ENCODE measurements at places on chromosomes 12 and 14. TPM values are rescaled to one million over a fixed set of nuclear protein-coding genes. Genes with fewer than 3 reads are reported as not detected.

GRCh38 chr12:80490329-80490728, 46.3 kb downstream of the PTPRQ start:
- no peak for DNase-seq

GRCh38 chr12:126932156-126932555, 1334.8 kb upstream of the TMEM132C start:
- no peak for DNase-seq

GRCh38 chr12:118166946-118167345, 31.0 kb downstream of the PEBP1 start:
- DNase-seq = no peak

- no peak for DNase-seq
Measured at GRCh38 chr12:127685931-127686330, 581.0 kb upstream of the TMEM132C start.

DNA sequence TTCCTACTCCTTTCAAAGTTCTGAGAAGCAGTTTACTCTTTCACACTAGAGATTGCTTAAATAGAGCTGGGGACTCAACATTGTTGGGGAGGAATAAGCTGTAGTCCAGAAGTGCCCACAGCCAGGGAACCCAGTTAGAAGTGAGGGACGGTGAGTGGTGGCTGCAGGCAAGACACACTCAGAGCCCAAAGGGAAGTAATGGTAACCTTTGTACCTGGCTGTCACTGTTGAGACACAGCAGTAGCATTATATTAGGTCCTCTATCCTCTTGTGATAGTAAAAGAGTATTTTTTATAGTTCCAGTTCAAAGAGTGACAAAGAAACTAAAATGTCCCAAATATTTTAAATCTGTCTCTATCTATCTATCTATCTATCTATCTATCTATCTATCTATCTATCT, 263.3 kb downstream of the TTC6 start:
- no peak for DNase-seq

DNA sequence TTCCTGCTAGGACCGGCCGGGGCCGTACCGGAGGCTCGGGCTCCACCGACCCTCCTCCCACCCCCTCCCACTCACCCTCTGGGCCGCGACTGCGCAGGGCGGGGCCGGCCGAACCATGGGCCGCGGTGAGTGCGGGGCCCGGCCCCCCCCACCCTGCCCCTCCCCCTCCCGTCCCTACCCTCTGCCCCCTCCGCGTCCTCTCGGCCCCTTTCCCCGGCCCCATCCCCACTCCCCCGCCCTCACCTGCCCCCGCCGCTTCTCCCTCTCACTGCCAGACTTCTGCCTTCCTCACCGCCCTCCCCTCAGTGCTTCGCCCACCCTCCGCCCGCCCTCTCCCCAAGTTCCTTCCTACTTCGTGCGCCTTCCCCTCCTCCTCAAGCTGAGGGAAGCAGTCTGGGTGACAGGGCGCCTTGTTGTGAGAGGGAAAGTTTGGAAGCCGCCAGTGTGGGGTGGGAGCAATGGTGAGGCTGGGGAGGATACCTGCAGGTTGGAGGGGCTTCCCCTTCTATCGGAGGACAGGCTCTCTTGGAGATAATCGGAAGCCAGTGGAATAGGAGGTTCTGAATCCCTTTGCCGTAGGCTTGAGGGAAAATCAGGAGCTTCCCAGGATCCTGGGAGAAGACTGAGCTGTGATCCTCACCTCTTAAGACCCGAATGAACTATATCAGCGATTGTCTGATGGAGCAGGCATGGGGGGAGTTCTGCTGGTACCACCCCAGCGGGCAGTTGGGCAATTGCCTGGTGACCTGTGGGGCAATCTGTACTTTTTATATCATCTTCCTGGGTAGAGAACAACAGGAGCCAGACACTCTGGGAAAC, 472 bp downstream of the MBD6 start:
- no peak for DNase-seq

- no peak for DNase-seq
Measured at GRCh38 chr14:104081261-104081835, 4.2 kb upstream of the ASPG start.

GRCh38 chr12:9940375-9940774, 8.2 kb upstream of the CLEC2A start:
- no peak for DNase-seq

- DNase-seq = no peak
Measured at GRCh38 chr12:18146363-18146762, 56.4 kb upstream of the RERGL start.

DNA sequence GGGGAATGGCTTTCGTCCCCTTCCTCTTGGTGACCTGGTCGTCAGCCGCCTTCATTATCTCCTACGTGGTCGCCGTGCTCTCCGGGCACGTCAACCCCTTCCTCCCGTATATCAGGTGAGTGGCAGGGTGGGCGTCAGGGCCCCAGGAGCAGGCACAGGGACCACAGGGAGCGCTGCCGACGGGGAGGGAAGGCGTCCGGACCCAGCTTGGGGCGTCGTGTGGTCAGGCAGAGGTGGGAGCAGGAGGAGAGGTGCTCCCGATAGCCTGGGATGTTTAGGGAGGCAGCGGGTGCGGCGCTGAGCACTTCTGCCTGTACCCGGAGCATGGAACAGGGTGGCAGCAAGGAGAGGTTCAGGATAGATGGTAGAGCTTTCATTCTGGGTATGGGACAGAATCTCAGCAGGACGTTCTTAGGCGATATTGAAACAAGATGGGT, 444 bp downstream of the DRAM1 start:
- no peak for DNase-seq

GRCh38 chr12:100229876-100230275, 29.3 kb downstream of the ACTR6 start:
- DNase-seq = no peak

- no peak for DNase-seq
Measured at GRCh38 chr12:70876952-70877351, 43.6 kb downstream of the PTPRR start.

- no peak for DNase-seq
Measured at GRCh38 chr14:47200740-47201139, 474.7 kb downstream of the MDGA2 start.

- no peak for DNase-seq
Measured at GRCh38 chr14:28936601-28937000, 170.0 kb downstream of the FOXG1 start.

GRCh38 chr14:77707355-77707723, 484 bp downstream of the ALKBH1 start:
- no peak for DNase-seq

DNA sequence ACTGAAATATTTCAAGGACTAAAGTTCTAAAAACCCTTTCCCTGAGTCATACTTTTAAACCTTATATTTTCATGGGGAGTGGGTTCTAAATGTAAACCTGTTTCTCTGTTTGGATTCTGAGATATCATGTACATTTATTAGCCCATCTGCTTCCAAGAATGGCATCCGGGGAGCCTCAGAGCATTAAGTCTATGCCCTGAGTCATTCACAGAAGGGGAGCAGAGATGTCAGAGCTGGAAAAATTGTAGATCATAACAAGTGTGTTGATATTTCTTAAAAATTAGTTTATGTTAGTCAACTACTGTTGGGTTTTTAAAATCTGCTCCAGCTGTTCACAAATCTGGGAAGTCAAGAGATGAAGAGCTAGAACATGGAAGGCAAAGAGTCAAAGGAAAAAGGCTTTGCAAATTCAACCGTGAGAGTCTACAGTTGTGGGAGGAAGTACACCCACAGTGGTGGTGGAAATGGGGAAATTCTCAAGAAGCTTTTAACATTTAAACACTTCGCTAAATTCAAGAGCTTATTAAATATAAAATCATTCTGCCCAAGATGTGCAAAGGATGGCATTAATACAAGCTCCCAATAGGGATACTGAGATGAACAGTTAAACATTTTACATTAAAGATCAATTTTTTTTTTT, 70.5 kb upstream of the FLRT2 start:
- no peak for DNase-seq

DNA sequence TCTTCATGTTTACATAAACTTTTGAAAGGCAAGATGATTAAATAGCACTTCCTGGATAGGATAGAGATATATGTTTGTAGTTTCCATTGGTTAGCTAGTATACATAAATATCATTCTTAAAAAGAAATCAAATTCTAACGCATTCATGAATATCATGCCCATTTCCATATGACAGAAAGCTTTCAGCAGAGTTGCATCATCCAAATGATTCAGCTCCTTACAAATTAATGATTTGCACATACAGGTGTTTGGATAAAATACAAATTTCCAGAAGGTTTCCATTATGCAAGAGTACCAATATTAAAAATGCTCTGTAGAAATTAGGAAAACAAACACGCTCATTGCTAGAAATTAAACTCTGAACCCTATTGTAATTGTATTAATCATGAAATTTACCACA, 264.4 kb downstream of the FOXG1 start:
- no peak for DNase-seq

DNA sequence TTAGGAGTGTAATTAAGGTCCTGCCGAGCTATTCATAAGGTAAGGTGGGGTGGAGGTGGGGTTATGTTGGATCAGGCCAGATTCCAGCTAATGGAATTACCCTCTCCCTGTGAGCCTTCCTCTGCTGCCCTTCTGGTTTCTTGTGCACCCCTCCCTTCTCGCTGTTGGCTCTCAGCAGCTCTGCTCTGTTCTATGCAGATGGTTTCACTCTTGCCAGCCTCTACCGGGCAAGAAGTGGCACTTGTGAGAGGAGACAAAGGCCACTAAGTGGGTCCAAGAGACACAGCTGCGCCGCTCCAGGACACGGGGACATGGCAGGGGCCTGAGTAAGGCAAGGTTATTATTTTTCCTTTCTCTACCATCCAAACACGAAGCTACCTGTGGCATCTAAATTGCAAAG, 334.4 kb downstream of the EMP1 start:
- no peak for DNase-seq

- DNase-seq = no peak
Measured at GRCh38 chr12:62916632-62917425, 18.1 kb downstream of the PPM1H start.

DNA sequence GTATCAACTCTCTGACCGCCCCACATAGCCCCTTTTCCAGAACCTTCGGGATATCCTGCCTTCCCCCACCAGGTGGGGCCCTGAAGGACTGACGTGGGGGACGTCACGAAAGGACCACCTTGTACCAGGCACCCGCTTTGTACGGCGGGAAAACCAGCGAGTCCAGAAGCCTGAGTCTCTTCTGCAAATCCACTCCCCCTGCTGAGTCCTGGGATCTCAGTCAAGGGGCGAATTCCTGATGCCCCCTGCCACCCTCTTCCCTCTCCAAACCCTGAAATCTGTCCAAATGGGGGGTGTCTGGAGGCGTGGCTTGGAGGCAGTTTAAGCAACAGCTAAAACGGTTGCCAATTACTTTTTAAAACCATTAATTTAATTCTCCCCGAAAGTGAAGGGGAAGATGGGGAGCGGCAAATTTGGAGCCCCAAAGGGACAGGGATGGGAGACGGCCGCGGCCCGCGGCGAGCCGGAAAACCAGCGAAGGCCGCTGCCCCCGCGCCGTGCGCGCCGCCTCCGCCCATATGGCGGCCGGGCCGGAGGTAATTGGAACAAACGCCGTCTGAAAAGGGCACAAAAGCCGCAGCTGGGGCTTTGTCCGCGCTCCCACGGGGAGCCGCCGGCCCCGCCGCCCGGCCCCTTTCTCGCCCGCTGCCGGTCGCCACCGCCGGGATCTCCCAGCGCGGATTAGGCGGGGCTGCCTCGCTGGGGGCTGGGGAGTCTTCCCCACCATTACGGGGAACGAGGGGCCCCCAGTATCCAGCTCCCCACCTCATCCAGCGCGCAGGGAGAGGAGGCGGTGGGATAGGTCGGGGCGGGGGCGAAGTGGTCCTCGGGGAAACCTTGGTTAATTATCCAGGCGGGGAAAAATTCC, 6.6 kb downstream of the LHX5 start:
- no peak for DNase-seq

GRCh38 chr14:49774106-49774505, 6.2 kb downstream of the KLHDC2 start:
- no peak for DNase-seq

- no peak for DNase-seq
Measured at GRCh38 chr14:36317650-36318049, 2.8 kb downstream of the MBIP start.

- DNase-seq = no peak
Measured at GRCh38 chr14:102951034-102951433, 28.6 kb downstream of the AMN start.

The TC2N gene
- 44.8 TPM for total RNA-seq

The USP44 gene
- 0.19 TPM for total RNA-seq

The PTCSC3 gene
- total RNA-seq = not detected

The NFE2 gene
- total RNA-seq = 0.15 TPM

The NXPH4 gene
- total RNA-seq = 0.21 TPM

The ADAM21 gene
- total RNA-seq = not detected

The CLECL1 gene
- total RNA-seq = not detected

The PAWR gene
- total RNA-seq = 44.9 TPM

The C2CD5 gene
- total RNA-seq = 12.2 TPM

The PROX2 gene
- total RNA-seq = not detected

Data from esophagus squamous epithelium (tissue), 5 donors.